Activated CD8-positive, alpha-beta memory T cell treated with anti-CD3 and anti-CD28 coated beads, Interleukin-2, amount 10 ng/mL, durations not matched to agents 7 days and 5 days (primary cell): ENCODE measurements at places on chromosomes 2 and 18.
A peak's percentile ranks its signal among the peaks of the same experiment; 100 is the strongest.

- no peak for DNase-seq
- H3K27me3 ChIP-seq = no peaks in the 10 kb centered on the region
- H3K36me3 ChIP-seq = no peaks in the 10 kb centered on the region
- H3K4me1 ChIP-seq = no peaks in the 10 kb centered on the region
- H3K4me3 ChIP-seq = no peak overlapping the region
These were observed 214.7 kb downstream of the KCNH7 start for GRCh38 chr2:162623888-162624287.

DNA sequence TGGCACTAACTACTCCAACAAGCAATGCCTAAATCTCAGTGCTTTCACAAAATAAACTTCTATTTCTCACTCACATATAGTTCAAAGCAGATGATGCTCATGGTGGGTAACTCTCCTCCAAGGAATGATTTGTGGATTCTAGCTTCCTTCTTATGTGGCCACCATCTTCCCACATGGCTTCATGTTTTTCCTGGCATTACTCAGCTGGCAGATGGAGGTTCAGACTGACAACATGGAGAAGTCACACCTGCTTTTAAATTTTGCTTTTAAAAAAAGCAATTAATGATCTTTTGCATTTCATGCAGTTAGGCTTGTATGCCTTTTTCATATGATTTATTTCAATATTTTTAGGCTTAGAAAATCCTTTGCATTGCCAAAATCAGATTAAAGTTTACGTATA lies 6.3 kb upstream of the GKN2 start:
- no peak overlapping the region for H3K27ac ChIP-seq
- DNase-seq = no peak
- H3K4me3 ChIP-seq = no peak overlapping the region
- no peaks in the 10 kb centered on the region for H3K36me3 ChIP-seq

DNA sequence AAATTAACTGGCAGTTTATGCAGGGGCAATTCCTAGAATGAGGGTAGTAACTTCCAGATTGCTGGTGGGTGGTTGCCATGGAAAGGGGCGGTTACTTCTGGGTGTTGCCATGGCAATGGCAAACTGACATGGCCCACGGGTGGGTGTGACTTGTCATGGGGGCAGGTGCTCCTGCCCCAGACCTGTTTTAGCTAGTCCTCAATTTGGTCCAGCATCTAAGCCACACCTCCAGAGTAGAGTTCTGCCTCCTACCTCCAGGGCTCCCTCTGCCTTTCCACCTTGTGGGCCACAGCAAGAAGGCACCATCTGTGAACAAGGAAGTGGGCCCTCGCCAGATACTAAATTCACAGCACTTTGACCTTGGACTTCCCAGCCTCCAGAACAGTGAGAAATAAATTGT lies 148.7 kb downstream of the TFCP2L1 start:
- no peaks in the 10 kb centered on the region for H3K4me1 ChIP-seq
- H3K27me3 ChIP-seq = no peaks in the 10 kb centered on the region
- H3K4me3 ChIP-seq = no peak overlapping the region
- H3K36me3 ChIP-seq = no peaks in the 10 kb centered on the region

DNA sequence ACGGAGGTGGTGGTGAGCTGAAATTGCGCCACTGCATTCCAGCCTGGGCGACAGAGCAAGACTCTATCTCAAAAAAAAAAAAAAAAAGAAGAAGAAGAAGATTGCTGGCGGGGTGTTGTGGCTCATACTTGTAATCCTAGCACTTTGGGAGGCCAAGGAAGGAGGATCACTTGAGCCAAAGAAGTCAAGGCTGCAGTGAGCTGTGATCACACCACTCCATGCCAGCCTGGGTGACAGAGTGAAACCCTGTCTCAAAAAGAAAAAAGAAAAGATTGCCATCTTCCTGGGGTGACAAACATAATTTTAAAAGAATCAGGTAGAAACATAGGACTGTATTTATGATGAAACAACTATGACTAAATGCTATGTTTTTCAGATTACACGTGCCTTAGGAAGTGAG lies 55.1 kb upstream of the EML4 start:
- DNase-seq = no peak
- no peaks in the 10 kb centered on the region for H3K36me3 ChIP-seq
- no peaks in the 10 kb centered on the region for H3K27me3 ChIP-seq
- no peak overlapping the region for H3K27ac ChIP-seq
- H3K4me3 ChIP-seq = no peak overlapping the region

DNA sequence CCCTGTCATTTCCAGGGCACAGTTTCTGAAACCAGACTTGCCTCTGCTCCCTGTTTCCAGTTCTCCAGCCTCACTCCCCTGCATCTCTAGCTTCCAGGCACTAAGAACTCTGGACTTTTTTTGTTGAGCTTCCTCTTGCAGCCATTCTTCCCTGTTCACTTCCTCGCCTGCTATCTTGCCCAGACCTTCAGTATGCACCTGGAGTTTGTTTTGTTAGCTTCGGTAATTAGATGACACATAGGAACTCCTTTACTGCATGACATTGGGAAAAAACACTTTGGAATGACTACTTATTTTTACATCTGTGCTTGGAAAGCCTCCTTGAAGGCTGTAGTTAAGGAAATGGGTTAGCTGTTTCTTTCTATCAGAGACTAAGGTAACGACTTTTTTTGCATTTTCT lies 35.2 kb downstream of the OTOF start:
- no peak overlapping the region for H3K4me3 ChIP-seq
- no peaks in the 10 kb centered on the region for H3K4me1 ChIP-seq
- peaks cover 16% of the 10 kb centered on the region for H3K27me3 ChIP-seq
- peak; percentile 22 for DNase-seq
- no peaks in the 10 kb centered on the region for H3K36me3 ChIP-seq
